ENCODE measurements at places on chromosomes 7 and 10.

DNA sequence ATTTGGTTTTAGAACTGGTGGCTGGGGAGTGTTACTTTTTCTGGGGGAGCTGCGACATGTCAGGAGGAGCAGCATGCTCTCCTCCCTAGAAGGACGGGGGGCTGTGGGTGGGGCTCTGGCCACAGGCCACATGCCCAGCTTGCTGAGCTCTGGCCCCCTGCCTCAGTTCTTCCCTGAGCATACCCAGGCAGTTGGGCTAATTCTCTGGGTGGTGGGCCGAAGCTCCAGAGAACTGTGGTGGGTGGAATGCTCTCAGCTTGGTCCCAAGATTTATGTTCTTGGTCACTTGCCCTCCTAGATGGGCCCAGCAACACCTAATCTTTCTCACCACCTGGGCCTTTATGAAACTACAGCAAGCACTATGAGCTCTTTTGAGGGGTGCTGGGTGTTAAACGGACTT, 5.1 kb upstream of the ZNF775 start:
- no peak for DNase-seq

DNA sequence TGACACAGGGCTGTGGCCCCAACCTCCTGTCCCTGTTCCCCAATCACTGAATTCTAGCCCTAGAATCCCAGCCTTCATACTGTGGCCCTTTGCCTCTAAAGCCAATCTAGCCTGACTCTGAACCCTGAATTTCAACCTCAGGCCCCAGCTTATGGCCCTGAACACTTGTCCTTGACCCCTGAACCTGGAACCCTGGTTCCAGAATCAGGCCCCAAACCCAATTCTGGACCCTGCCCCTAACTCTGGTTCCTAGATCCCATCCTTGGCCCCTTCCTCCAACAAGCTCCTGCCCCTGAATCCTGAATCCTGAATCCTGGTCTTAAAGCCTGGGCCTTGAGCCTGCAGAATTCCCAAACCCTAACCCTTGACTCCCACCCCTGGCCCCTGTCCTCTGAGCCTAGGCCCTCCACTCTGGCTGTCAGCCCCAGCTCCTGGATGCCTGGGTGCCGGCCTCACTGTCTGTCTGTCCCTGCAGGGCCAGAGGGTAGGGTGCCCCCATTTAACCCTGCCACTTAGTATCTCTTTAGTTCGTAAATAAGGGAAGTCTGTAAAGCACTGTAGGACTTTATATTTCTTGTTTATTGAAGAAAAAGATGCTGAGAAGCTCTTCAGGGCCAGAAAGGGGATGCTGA, 1.3 kb downstream of the INPP5A start:
- no peak for DNase-seq

- no peak for DNase-seq
Measured at GRCh38 chr10:119489991-119490326, 52.6 kb downstream of the RGS10 start.

GRCh38 chr10:76000550-76000949, 569.1 kb downstream of the LRMDA start:
- DNase-seq: no peak

GRCh38 chr7:31850601-31851000, 163.6 kb downstream of the PPP1R17 start:
- no peak for DNase-seq

DNA sequence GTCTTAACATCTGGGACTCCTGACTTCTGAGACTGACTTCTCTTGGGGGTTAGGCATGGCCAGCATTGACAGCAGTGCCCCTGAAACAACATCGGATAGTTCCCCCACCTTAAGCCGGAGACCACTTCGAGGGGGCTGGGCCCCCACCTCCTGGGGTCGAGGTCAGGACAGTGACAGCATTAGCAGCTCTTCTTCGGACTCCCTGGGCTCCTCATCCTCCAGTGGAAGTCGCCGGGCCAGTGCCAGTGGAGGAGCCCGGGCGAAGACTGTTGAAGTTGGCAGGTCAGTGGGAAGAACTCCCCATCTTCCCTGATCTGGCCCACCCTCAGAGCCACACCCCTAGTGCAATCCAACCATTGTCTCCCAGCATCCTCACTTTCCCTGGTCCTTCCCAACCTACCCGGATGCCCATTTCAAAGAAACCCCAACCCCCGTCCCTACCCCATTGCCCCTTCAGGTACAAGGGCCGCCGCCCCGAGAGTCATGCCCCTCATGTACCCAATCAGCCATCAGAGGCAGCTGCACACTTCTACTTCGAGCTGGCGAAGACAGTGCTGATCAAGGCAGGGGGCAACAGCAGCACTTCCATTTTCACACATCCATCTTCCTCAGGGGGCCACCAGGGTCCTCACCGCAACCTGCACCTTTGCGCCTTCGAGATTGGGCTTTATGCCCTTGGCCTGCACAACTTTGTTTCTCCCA, 12.1 kb downstream of the ZSWIM8 start:
- DNase-seq: no peak

DNA sequence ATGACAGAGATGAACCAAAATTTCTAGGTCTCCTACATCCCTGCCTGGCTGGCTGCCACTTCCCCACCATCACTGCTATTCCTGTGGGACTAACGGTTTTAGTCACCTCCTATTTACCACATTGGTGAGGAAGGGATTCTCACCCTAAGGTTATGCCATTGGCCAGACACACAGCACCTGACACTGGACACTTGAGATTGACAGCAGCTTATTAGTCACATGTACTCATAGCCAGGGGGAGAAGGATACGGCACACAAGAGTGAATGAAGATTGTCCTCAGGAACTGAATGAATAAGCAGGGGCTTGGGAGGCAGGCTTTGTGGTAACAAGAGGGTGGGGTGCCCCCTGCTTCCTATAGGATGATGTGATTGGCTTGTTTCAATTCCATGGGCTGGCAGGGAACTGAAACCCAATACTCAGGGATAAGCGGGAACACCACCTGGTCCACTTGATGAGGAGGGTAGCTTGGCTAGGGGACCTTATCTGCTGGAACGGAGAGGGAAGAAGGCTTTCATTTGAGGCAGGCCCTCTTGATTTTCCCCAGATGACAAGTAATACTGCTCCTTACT, 99.0 kb downstream of the SPAG6 start:
- no peak for DNase-seq

- no peak for DNase-seq
Measured at GRCh38 chr7:50473531-50473930, 23.4 kb upstream of the FIGNL1 start.

- no peak for DNase-seq
Measured at GRCh38 chr7:33770576-33770975, 134.8 kb upstream of the BMPER start.

GRCh38 chr10:86888585-86889381, 68.6 kb downstream of the MMRN2 start:
- no peak for DNase-seq

GRCh38 chr7:129538790-129539189, 36.5 kb downstream of the SMKR1 start:
- no peak for DNase-seq

GRCh38 chr7:155800741-155801267, 11.5 kb downstream of the SHH start:
- no peak for DNase-seq

GRCh38 chr10:112375721-112376395, 1.9 kb downstream of the ACSL5 start:
- DNase-seq: no peak

- DNase-seq: no peak
Measured at GRCh38 chr10:112766636-112767035, 183.4 kb upstream of the TCF7L2 start.

All from activated naive CD8-positive, alpha-beta T cell treated with anti-CD3 and anti-CD28 coated beads, Interleukin-2, amount 50 U/mL, for 16 hours (primary cell).